ENCODE measurements at places on chromosomes 12 and 14.

GRCh38 chr12:92357584-92358261 is 212.1 kb upstream of the BTG1 start:
- no peak for DNase-seq

DNA sequence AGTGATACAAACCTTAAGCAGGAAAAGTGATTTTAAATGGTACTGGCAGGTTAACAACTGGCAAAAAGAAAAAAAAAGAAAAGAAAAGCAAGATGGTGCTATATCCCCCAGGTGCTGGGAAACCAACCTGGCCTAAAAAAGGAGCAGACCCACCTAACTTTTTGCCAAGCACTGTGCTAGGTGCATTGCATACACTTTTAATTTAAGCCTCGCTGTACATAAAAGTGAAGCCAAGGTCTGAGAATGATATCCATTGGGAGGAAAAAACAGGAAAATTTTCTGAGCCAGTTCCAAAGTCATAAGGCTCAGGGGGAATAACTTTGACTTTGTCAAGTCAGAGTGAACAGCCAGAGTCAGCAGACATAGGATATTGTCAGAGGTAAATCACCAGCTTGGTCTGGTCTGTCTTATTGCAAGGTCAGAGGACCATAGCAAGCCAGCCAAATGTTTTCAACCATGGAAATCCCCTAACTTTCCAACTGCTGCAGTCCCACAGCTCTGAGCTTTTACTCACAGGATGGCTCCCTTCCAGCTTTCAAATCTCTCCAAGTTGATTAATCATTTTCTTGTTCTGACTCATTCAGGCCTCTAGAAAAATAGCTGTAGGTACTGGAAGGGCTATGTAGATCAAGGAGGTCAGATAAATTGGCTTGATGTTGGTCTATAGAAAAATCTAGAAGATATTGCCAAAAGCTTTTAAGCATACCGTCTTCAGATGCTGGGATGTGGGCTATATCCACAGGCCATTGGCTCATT is 412.9 kb downstream of the RAD51B start:
- no peak for DNase-seq

- no peak for DNase-seq
Observed at GRCh38 chr12:101671157-101671791, 26.2 kb upstream of the CHPT1 start.

DNA sequence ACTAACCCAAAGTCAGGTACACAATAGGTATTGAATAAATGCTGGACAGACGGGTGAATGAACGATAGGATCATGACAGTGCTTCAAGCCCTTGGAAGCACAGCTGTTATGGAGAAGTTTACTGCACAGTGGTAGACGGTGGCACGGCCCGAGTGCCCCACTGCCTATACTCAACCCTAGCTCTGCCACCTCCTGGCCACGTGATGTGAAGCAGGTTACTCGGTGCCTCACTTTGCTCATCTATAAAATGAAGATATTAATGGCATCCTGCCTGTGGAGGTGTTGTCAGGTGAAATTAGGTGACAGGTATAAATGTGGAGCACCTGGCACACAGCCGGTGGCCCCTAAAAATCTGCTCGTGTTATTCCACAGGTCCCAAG is 5.8 kb downstream of the ASB2 start:
- peak; percentile 46 for DNase-seq

DNA sequence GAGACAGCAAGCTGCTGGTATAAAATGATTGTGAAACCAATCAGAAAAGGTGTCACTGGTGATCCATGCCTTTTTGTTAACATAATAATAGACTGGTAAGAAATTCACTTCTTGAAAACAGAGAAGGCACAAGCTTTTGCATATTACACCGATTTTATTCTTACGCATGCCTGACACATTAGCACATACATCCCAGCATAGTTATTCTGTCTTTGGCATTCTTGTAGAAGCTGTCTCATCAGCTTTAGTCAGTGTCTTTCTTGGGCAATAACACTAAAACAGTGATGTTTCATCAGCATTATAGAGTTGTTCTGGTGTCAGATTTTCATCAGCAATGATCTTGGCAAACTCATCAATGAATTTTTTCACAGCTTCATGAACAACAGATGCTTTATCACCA is 283.4 kb upstream of the TMTC1 start:
- no peak for DNase-seq

- DNase-seq = no peak
Observed at GRCh38 chr12:18754124-18754707, 16.3 kb downstream of the CAPZA3 start.

- DNase-seq = no peak
Observed at GRCh38 chr14:69580009-69580577, 5.4 kb upstream of the CCDC177 start.

- DNase-seq = no peak
Observed at GRCh38 chr12:2582631-2583030, 212.1 kb upstream of the FKBP4 start.

DNA sequence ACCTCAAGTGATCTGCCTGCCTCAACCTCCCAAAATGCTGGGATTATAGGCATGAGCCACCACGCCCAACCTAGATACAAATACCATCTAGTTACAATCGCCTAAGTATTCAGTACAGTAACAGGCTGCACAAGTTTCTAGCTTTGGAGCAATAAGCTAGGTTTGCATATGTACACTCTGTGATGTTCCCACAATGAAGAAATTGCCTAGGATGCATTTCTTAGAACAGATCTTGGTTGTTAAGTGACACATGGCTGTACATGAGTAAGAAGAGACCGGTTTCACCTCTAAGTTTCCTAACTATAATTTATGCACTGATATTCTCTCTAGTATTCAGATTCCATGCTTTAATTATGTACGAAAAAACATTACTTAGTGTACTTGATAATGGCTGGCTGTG is 5.4 kb upstream of the TUBA1C start:
- DNase-seq = no peak

DNA sequence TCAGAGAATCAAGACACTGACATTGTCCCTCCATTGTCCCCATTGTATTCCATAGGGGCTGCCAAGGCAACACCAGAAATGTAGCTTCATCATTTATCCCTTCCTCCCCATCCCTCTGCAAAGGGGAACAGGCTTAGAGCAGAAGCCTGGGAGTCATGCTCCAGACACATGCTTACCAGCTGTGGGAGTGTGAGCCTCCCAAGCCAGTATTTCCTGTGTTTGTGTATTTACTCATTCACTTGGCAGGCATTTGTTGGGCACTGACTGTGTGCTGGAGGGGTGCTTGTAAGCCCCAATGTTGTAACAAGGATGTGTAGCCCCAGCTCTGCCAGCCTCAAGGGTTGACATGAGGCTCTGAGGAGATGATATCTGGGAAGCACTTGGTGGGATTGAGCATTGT is 46.0 kb upstream of the TCL1A start:
- DNase-seq = no peak

- no peak for DNase-seq
Observed at GRCh38 chr12:10771132-10771733, 31.2 kb downstream of the TAS2R7 start.

- DNase-seq = no peak
Observed at GRCh38 chr14:61839507-61839906, 77.3 kb downstream of the SNAPC1 start.

DNA sequence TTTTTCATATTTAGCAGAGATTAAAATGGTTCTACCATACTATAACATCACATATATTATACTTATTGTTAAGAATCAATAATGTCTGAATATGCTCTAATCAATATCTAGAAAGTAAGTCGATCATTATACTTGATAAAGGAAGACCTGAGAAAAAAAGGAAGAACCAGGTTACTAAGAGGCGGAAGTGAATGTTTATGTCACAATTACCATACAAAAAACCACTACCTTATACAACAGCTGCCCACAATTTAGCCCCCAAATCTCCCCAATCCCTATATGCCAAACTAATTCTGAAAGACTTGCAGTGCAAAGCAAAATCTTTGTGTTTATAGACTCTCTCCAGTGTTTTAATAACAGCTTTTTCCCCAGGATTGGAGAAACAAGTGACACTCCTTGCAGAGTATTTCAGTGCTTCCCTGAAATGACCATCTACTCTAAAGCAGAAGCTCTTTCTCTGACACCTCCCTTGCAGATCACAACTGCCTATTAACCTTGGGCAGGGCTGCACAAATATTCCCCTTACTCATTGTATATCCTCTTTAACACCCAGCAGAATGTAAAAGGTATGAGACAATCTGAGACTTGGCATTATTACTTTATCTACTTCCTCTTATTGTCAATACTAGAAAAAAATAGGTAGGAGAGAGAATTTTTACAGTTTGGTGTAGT is 12.7 kb upstream of the SLC2A3 start:
- no peak for DNase-seq

DNA sequence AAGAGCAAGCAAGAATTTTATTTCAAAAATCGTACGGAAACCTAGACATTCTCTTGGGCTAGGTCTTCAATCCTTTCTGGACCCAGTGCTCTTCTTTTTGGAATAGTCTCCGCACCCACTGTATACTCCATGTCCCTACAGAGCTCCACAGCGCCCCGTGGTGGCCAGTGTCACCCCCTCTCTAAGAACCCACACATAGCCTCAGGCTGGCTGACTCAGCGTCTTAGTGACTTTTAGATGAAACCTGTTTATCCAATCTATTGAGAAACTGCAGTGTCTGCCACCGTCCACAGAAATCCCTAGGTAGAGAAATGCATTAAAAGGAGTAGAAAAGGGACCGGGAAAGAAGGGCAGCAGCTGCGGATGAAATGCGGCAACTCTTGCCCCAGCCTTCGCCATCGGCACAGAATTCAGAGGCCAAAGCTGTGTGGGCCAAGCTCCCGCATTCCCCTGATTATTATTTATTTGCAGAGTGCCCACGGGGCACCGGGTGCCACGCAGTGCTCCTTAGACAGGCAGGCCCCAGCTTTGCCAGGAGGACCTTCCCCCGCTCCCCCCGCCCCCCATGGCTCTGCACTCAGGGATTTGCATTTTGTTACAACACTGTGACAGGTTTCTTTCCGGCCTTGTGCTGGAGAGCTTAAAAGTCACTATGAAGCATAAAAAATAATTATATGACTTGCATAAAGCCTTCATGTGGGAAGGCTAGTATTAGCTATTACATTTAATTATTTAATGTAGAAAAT is 170.1 kb upstream of the FKBP4 start:
- no peak for DNase-seq

- no peak for DNase-seq
Observed at GRCh38 chr14:53247596-53248370, 94.7 kb upstream of the DDHD1 start.

- DNase-seq = peak; percentile 49
Observed at GRCh38 chr12:45729233-45730083, at the start of gene ARID2. TSS of gene ARID2 (plus strand) at chr12:45729706. CDS start at chr12:45729837, 131 bp downstream.

DNA sequence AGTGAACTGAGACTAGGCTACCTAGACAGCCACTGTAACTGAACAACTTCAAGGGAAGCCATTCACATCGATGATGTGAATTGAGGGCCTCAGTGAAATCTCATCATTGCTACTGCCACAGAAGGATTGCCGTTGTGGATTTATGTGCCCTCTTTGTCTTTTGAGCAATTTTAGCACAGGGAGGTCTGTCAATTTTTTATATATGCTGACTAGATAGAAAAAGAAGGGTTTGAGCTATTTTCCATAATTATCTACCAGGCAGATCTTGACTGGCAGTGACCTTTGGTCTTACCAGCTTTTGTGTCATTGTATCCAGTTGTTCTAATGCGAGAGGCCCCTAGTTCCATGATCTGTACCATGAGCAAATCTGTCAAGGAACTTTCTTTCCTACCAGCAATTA is 179.4 kb downstream of the ERC1 start:
- no peak for DNase-seq

DNA sequence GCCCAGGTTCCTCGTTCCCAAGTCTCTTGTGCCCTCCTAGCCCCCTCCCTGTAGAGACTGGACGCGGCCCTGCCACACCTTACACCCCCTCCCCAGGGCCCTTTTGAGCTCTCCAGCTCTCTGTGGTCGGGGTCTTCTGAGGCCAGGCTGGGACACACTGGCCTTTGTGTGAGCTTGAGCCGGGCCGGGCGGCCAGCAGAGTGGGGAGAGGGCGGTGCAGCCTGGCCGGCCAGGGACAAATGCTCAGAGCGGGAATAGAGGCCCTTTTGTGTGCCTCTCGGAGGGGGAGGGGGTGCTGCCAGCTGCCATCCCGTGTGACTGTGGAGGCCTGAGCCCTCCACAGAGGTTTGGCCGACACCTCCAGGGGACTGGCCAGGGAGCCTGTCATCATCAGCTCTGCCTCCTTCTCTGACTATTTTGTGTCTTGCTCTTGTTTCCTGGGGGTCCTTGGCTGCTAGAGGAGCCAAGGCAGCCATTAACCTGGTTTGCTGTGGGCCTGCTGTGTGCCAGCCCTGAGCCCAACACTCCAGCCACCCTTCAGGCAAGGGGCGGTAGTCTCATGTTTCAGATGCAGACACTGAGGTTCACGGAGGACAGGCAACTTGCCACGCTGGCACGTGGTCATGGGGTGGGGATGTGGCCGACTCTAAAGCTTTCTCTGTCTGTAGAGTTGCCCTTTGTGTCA is 13.6 kb downstream of the FAM222A start:
- DNase-seq = no peak

GRCh38 chr12:9650151-9650576 is 19.3 kb upstream of the CLEC2D start:
- no peak for DNase-seq

GRCh38 chr14:65070471-65070976 is 31.8 kb downstream of the MAX start:
- no peak for DNase-seq

- no peak for DNase-seq
Observed at GRCh38 chr14:76877871-76878270, 51.7 kb downstream of the LRRC74A start.

DNA sequence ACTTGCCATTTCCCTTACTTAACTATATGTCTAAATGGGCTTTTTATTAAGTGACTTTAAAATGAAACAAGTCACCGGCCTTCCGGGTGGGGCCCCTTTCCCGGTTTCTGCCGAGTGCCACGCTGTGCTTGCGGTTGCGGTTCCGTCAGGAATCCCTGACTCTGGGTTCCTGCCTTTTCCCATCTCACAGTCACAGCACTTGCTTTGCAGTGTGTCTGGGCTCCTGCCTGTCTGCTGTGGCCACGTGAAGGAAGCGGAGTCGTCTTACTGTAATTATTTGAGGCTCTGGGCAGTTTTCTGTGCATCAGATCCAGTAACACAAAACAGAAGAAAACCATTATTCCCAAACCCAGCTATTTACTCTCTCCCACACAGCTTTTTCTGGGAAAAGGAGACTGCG is 44.0 kb upstream of the FRMD6 start:
- DNase-seq = no peak

All from stimulated activated CD4-positive, alpha-beta T cell treated with anti-CD3 and anti-CD28 coated beads, TNF-alpha, amount 100 ng/mL, for 4 hours (primary cell).